ENCODE measurements at places on chromosomes 7 and 10.

DNA sequence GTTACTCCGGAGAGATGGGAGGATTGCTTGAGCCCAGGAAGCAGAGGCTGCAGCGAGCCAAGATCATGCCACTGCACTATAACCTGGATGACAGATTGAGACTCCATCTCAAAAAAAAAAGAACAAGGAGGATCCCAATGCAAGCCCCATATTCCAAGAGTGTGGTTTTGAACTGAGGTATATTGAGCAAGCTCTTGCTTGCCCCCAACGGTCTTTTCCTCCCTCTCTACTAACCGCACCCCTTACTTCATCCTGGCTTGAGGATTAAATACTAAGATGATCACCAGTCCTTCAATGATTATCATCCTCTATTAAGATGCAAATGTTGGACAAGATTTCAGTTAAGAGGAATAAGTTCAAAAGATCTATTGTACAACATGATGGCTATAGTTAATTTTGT is 12.5 kb upstream of the SRGN start:
- DNase-seq: no peak

GRCh38 chr7:72080865-72081510 is 331.1 kb downstream of the CALN1 start:
- no peak for DNase-seq

- no peak for DNase-seq
These were observed 539.2 kb upstream of the POT1 start for GRCh38 chr7:125468855-125469174.

- DNase-seq: no peak
These were observed 5.3 kb upstream of the MAGI2 start for GRCh38 chr7:79458796-79459195.

DNA sequence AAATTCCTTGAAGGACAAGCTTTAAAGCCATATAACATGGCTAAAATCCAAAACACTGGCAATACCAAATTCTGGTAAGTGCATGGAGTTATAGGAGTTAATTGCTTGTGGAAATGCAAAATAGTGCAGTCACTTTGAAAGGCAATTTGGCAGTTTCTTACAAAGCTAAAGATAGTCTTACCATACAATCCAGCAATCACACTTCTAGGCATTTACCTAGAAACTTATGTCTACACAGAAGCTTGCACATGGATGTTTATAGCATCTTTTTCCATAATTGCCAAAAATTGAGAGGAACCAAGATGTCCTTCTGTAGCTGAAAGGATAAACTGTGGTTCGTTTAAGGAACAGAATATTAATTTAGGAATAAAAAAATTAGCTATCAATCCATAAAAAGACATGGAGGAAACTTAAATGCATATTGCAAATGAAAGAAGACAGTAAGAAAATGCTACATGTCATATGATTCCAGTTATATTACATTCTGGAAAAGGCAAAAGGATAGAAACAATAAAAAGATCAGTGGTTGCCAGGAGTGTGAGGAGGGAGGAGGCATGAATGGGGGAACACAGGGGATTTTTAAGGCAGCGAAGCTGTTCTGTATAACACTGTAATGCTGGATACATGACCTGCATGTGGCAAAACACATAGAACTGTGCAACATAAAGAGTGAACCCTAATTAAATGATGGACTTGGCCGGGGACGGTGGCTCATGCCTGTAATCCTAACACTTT is 51.9 kb downstream of the GNAT3 start:
- no peak for DNase-seq

- DNase-seq: no peak
These were observed 264.7 kb upstream of the AKR1E2 start for GRCh38 chr10:4561296-4561695.

DNA sequence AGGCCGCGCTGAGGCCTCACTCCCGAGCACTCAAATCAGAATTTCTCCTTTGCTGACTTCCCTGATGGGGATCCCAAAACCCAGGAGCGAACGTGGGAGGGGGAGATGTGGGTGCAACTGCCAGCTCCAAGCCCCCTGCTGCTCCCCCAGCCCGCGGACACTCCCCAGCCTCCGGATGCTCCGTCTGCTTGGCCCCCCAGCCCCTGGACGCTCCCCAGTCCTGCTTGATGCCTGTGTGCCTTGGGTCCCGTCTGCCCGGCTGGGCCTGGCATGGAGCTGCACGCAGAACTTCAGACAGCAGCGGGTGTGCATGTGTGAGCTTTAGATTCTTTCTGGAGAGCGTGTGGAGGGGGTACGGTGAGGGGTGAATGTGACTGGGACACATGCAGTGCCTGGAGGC is 4.7 kb upstream of the SHH start:
- no peak for DNase-seq

DNA sequence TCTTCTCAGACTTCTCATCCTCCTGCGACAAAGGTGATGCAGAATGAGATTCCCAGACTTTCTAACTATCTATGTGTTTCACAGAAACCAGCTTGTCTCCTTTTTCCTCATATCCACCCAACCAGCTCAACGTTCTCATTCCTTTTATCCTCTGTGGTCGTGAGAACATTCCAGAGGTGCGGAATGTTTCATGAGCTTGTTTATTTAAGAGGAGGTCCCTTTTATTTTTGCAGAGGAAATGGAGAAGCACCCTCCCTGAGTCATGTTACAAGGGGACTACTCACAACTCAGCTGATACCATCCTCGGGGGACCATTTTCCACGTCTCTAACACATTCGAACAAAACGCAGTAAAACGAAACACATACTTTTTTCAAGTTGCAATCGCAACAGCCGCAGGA is 93.2 kb downstream of the ZRANB1 start:
- no peak for DNase-seq

GRCh38 chr10:62738916-62739315 is 65.6 kb upstream of the ADO start:
- DNase-seq: no peak

DNA sequence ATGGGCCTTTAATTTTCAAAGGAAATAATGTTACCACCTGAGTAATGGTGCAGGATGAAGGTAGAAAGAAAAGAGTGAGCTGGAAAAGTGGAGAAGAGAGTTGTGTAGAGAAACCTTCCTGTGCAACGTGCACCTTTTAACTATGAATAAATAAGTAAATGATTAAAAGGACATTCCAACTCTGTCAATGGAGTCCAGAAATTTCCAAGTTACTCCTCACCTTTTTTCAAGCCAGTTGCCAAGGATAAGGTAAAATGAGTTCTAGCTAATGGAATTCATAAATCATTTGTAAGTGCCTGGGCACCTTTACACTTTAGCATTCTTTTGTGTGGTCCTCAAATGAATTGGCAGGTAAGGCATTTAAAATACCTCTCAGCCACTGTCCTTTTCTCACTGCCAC is 549.4 kb upstream of the NRP1 start:
- no peak for DNase-seq

- no peak for DNase-seq
These were observed 253.5 kb downstream of the NSUN6 start for GRCh38 chr10:18397906-18398305.

GRCh38 chr7:15795393-15795792 is 108.9 kb upstream of the MEOX2 start:
- no peak for DNase-seq

DNA sequence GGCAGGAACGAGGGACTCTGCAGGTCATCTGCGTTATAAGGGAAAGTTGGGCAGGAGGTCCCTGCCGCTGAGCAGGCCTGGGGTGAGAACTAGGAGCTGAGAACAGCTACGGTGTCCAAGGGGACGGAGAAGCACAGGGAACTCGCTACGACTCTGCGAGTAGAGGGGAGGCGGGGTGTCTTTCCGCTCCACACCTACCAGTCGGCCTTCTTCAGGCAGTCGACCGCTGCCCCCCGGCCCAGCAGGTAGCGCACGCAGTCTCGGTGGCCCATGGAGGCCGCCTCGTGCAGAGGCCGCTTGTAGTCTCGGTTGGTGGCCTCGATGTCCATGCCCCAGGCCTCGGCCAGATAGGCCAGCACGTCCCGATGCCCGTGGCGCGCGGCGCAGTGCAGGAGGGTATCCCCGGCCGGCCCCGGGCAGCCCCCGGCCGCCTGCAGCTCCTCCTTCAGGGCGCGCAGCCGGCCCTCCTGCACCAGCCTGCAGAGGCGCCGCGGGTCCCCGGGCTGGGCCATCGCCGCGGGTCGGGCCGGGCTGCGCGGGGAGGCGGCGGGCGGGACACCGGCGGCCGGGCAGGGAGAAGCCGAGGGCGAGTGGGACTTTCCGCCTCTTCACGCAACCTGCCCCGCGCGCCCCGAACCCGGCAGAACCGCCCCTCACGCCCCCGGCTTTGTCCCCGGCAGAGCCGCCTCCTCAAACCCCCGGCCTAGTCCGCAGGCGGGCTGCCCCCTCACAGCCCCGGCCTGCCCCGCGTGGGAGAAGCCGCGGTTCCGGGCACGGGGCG is 660 bp downstream of the ANKRD16 start:
- peak; percentile 17 for DNase-seq

GRCh38 chr10:60537697-60538096 is 148.0 kb upstream of the ANK3 start:
- no peak for DNase-seq

DNA sequence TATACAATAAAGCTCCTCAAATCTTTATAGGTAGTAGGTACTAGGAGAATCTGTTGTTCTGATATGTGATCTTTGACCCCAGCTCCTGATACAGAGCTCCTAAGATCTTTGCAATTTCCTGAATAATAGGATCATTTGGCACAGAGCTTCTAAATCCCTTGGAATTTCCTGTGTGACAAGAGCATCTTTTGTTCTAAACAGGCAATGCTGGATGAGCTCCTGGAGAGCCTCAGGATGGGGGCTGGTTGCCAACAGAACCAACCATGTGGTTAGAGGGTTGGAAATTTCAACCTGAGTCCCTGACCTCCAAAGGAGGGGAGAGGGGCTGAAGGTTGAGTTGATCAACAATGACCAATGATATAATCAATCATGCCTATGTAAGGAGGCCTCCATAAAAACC is 629.0 kb downstream of the CCSER2 start:
- DNase-seq: no peak

DNA sequence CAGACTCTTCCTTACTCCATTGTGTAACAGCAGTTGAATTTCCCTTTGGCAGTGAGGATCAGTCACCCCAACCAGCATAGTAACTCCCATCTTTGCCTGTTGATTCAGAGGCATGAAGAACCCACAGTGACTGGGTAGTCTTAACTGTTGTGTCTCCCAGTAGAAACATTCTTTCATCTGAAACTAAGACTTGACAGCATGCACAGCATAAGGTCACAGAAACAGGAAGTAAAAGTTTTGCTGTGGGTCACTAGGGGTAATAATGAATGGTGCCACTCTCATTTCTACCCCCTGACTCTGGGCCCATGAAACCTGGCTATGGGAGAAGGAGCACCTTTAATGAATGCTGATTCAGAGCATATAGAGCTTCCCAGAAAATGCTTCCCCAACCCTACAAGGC is 8.3 kb upstream of the FRMPD2 start:
- no peak for DNase-seq

- DNase-seq: peak; percentile 22
These were observed 85.7 kb downstream of the GLI3 start for GRCh38 chr7:42151309-42151708.

DNA sequence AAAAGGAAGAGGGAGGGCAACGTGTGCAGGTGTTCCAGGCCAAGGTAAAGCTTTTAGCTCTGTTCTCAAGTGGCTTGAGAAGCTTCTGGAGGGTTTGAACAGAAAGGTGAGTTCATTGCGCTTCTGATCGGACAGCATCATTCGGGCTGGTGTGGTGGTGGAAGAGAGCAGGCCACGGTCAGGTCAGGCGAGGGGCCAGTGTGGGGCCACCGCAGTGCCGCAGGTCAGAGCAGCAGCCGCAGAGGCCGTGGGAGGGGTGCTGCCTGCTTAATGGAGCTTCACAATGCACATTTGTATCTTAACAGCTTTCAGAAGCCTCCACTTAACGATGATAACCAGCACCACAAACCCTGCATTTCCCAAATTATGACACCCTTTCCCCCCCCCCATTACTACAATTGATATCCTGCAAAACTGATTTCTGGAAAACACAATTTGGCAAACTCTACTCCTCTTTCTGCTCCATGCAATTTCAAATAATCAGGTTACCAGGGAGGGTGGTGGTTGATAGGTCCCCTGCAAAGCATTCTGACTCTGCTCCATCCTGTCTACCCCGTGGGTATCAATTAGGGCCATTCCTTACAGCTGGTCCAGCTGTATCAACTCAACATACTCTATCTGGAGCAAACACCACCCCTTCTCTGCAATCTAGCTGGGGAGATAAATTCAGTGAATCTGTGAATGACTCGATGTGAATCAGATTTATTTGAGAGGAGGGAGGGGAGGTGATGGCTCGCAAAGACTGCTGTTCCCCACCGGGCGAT is 162.9 kb downstream of the ACTR3B start:
- DNase-seq: no peak

DNA sequence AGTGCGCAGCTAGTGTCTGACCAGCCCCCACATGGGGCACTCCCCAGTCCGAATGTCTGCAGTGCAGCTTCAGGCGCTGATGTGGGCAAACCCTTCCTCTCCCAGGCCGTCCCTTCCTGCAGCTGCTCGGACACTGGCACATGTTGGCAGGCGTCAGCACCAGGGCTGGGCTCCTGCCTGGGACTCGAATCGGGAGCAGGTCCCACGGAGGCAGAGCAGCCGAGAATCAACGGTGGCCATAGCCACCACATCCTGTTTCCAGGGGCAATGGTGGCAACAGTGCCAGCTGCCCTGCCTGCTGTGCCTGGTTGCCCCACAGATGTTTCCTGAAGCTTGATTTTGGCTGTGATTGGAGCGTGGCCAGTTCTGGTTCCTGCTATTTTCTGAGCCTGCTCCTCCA is 65.8 kb downstream of the MGMT start:
- DNase-seq: no peak

GRCh38 chr7:14637968-14638367 is 264.6 kb downstream of the DGKB start:
- DNase-seq: no peak

DNA sequence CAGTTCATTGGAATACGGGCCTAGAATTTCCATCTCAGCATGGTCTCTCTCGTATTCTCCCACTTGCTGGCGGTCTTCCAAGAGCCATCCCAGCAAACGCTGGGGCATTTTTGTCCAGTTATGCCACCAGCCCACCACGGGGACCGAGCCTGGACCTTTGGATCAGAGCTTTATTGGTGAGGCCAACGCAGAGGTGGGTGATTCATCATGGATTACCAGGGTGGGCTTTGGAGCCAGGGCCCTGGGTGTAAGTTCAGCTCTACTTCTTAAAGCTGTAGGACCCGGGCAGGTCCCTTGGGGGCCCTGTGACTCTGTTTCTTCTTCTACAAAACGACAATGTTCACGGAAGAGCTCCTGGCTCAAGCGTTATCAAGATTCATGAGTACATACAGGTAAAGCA is 22.7 kb upstream of the PITRM1 start:
- DNase-seq: no peak

GRCh38 chr10:4532976-4533375 is 293.0 kb upstream of the AKR1E2 start:
- DNase-seq: no peak

GRCh38 chr10:17737027-17737965 is 14.7 kb upstream of the TMEM236 start:
- DNase-seq: no peak

Data from anterior cingulate cortex (tissue), 58 donors.